HT1080 (cell line): ENCODE measurements at places on chromosomes 11 and 22. TPM values are rescaled to one million over a fixed set of nuclear protein-coding genes. Genes with fewer than 3 reads are reported as not detected.

The FXYD2 gene
- total RNA-seq = not detected in 2 replicates

DNA sequence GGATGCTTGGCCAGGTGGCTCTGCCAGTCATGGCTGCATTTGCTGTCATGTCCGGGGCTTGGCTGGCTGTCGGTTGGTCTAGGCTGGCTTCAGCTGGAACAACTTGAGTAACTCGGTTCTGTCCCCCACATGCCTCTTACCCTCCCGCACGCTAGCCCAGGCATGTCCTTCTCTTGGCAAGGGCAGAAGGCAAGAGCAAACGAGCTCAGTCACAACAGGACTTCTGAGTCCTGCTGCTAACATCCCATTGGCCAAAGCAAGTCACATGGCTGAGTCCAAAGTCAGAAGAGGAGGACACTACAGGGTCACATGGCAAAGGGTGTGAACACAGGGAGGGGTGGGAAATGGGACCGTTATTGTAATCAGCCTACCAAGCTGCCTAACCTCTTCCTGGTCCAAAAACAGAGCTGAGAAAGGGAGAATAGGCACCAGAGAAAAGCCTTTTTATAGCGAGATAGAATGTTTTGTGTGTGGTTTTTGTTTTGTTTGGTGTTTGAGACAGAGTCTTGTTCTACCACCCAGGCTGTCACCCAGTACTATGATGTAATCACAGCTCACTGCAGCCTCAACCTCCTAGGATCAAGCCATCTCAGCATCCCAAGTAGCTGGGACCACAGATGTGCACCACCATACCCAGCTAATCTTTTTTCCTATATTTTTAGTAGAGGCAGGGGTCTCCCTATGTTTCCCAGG lies 81.9 kb downstream of the MN1 start:
- peak; percentile 8 for DNase-seq

- no peak for DNase-seq
Observed at GRCh38 chr11:26712497-26712896, 9.4 kb downstream of the SLC5A12 start.

The MALAT1 gene
- 433 and 571 TPM in 2 replicates for total RNA-seq

DNA sequence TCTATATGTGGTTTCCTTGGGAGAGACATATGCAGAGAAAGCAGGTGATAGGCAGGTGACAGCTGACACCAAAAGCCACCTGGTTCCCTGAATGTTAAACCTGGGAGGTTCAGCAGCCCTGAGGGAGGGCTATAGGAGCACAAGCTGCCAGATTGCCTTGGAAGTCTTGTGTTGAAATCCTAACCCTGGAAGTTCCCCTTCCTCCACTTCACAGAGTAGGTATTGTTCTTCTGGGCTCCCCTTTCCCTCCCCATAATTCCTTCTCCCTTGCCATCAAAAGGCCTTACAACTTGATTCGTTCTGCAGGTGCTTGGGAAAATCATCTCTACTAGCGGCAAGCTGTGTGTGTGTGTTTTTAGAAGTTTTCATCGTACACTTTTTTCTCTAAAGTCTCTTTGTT lies 5.4 kb downstream of the LDLRAD3 start:
- no peak for DNase-seq

DNA sequence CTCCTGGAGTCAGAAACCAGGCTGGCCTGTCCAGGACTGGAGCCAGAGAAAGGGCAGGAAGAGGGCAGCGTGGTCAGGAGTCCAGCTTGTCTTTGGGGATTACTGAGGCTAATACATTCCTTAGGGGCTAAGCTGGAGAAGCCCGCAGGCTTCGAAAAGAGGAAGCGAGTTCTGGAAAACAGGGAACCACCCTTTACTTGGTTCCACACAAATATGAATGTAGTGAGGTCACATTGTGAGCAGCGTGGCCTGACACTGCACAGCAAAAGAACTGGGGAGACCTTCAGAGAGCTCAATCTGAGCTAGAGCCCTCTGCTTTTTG lies 132.3 kb downstream of the CEP164 start:
- no peak for DNase-seq

- DNase-seq = no peak
Observed at GRCh38 chr22:37709445-37709765, 12.6 kb downstream of the TRIOBP start.

DNA sequence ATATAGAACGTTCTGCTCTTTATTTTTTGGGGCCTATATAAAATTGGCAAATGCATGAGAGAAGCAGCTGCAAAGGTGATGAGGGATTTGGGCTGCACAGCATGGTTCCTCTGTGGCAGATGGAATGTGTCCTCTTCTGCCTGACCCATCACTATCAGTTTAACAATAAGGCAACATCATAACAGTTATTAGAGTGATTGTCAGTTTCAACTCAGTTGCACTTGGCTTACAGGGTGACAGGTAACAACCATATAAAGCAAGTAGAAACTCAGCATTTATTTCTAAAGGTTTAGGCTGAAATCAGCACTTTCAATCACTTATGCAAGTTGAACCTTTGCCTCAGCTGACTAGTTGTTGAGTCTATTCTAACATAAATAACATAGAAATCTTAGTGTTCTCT lies 935.4 kb upstream of the CHORDC1 start:
- DNase-seq = no peak

- DNase-seq = no peak
Observed at GRCh38 chr11:24005202-24005876, 491.5 kb upstream of the LUZP2 start.

DNA sequence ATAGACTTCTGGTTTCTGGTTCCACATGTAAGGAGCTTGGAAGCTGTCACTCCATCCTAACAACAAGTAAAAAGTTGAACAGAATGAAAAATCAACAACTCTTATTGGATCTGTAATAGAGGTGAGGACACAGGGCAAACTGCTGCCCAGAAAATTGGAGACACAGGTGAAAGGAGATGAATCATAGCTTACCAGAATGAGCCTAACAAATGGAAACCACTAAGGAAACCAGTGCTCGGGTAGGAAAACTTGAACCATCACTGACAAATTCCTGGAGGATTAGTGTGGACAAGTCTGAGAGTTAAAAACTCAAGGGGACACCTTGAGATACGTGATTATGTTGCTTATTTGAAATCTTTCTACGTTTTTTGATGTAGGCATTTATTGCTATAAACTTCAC lies 52.1 kb downstream of the GDPD4 start:
- DNase-seq = peak; percentile 81

GRCh38 chr11:65120831-65121230 lies 1.1 kb downstream of the FAU start:
- no peak for DNase-seq

- DNase-seq = no peak
Observed at GRCh38 chr11:19633276-19633675, 79.4 kb upstream of the NAV2 start.

GRCh38 chr11:30196400-30197206 lies 34.2 kb upstream of the FSHB start:
- DNase-seq = peak; percentile 49

DNA sequence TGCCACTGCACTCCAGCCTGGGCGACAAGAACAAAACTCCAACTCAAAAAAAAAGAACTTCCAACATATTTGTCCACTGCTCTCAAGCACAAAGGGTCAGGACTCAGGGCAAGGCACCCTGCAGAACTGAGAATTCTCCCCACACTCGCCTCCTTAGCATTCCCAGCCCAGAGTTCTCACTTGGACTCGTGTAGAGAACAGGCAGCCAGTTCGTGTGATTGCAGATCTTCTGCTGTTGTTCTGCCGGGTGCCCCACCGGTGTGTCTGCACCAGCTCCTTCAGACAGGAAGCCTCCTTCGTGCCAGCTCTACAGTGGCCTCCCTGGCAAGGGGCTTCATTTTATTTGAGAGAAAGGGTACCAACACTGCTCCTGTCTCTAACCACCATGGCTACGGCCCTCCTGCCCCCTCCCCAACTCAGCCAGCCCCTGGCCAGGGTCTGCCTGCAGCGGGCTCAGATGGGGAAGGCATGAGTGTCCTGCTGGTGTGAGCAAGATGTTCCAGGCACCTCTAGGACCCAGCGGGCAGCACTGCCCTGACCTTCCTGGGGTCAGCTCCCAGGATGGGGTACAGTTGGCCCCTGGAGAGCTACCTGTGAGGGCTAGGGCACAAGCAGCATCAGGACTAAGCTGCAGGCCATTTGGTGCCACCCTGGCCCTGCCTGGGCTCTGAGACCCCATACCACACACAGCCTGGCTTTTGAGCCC lies 19.5 kb upstream of the SCGB1A1 start:
- no peak for DNase-seq

GRCh38 chr22:23122216-23122957 lies 19.4 kb downstream of the RSPH14 start:
- no peak for DNase-seq

GRCh38 chr11:111557425-111558111 lies 17.0 kb downstream of the LAYN start:
- DNase-seq = peak; percentile 96

The RAB36 gene
- total RNA-seq = 1.4 and 1.9 TPM in 2 replicates

The LDHA gene
- 713 and 1,482 TPM in 2 replicates for total RNA-seq

DNA sequence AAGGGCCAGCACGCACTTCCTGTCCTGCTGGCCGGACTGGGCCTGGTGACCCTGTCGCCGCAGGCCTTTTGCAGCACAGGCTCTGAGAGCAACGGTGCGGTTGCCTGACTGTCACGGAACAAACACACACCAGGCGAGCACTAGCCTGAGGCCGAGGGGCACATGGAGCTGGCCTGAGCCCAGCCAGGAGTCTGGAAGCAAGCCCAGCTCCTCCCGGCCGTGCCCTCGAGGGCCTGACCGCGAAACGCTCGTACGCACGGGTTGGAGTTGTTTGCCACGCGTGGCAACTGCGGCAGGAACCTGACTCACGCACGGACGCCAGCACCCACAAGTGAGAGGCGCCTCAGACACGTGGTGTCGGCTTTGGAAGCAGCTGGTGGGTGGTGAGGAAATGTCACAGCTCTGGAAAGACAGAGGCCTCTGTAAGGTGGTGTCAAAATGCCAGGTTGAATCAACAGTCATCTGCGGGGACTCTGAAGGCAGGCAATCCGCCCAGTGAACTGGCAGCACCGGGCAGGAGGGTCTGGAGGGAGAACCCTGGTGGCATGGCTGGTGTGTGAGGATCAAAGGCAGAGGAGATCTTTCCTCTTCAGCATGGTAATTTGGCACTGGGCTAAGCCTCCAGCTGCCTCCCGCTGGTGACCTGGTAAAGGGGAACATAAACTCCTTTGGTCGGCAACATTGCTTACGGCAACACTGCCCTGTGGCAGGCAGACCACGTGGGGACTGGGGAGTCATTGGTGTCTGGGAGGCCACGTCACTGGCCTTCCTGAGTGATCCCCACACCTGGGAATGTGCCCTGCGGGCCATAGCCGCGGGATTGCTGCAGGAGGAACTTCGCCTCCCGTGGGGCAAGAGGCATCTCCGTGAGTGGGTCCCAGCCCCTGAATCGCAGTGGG lies 15.3 kb upstream of the IL17REL start:
- peak; percentile 35 for DNase-seq

The USP2 gene
- 0.20 and 1.0 TPM in 2 replicates for total RNA-seq

The RTN4R gene
- 2.7 and 4.9 TPM in 2 replicates for total RNA-seq

DNA sequence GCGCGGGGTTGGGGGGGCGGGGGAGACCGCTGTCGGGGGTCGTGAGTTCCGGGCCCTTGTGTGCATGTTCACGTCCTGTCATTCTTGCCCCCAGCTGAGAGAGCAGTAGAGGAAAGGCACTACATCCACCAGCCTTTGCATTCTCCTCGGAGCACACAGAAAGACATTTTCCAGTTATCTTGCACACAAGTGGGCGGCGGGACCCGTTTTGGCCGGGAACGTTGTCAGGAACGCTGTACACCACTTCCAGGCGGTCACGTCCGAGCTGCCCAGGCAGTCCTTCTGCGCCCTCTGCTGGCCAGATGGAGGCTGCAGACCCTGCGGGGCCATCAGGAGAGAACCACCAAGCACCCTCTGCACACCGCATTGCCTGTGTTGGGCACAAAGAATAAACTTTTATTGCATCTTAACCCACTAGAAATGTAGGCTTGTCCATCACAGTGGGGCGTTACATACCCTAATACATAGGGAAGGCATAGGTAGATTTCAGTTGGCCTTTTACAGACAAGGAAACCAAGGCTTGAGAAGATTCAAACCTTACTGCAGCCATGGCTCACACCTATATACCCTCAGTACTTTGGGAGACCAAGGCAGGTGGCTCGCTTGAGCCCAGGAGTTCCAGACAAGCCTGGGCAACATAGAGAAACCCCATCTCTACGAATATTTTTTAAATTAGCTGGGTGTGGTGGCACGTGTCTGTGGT lies 2.8 kb upstream of the CDKN1C start:
- peak; percentile 77 for DNase-seq

DNA sequence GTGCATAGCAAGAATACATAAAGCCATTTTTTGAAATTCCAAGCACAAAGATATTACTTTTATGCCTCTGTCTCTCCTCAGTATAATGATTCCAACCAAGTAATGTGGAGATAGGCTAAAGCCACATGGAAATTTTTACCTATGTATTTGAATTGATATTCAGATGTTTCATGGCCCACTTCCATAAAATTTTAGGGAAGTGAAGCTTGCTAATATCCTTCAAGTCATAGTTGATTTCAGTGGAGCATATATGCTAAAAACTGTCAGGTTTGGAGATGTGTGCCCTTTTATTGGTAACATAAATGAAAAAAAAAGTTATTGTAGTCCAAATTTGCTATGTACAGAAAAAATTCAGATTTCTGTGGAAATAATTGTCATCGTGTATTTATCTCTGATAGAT lies 12.3 kb downstream of the MS4A4E start:
- no peak for DNase-seq

GRCh38 chr11:41779401-41779960 lies 320.0 kb upstream of the LRRC4C start:
- no peak for DNase-seq

DNA sequence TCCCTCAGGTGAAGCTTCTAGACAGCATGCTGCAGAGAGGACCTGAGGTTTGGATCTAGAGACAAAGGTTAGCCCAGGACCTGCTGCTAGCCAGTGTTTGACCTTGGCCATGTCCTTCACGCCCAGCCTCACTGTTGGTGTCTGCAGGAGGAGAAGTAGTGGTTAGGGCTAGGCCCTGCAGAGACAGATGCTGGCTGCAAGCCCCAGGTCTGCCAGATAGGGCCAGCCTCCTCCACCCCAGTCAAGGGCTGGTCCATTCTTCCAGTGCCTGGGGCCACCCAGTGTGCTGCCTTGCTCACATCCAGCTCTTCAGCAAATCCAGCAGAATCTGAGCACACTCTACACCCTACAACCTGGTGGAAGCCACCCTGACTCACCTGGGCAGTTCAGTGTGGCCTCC lies 21.5 kb upstream of the MIEF1 start:
- DNase-seq = no peak

GRCh38 chr11:130449996-130450769 lies 1.7 kb downstream of the ADAMTS15 start:
- DNase-seq = no peak

GRCh38 chr11:20110908-20111669 lies 49.2 kb downstream of the DBX1 start:
- DNase-seq = peak; percentile 78

- no peak for DNase-seq
Observed at GRCh38 chr22:42613872-42614301, 796 bp downstream of the POLDIP3 start.

GRCh38 chr11:36362902-36363301 lies 66.8 kb downstream of the PRR5L start:
- peak; percentile 80 for DNase-seq

- no peak for DNase-seq
Observed at GRCh38 chr11:64537876-64538275, 53.1 kb upstream of the SLC22A12 start.
